ENCODE measurements at places on chromosomes 3 and 15.

- DNase-seq = no peak
Measured at GRCh38 chr15:62561059-62561519, 396.0 kb upstream of the C2CD4B start.

- DNase-seq = no peak
Measured at GRCh38 chr3:123153125-123154019, 48.4 kb upstream of the SEC22A start.

- no peak for DNase-seq
Measured at GRCh38 chr15:56821721-56822425, 88.6 kb upstream of the ZNF280D start.

GRCh38 chr15:96670389-96670788 lies 339.9 kb downstream of the NR2F2 start:
- DNase-seq = no peak

DNA sequence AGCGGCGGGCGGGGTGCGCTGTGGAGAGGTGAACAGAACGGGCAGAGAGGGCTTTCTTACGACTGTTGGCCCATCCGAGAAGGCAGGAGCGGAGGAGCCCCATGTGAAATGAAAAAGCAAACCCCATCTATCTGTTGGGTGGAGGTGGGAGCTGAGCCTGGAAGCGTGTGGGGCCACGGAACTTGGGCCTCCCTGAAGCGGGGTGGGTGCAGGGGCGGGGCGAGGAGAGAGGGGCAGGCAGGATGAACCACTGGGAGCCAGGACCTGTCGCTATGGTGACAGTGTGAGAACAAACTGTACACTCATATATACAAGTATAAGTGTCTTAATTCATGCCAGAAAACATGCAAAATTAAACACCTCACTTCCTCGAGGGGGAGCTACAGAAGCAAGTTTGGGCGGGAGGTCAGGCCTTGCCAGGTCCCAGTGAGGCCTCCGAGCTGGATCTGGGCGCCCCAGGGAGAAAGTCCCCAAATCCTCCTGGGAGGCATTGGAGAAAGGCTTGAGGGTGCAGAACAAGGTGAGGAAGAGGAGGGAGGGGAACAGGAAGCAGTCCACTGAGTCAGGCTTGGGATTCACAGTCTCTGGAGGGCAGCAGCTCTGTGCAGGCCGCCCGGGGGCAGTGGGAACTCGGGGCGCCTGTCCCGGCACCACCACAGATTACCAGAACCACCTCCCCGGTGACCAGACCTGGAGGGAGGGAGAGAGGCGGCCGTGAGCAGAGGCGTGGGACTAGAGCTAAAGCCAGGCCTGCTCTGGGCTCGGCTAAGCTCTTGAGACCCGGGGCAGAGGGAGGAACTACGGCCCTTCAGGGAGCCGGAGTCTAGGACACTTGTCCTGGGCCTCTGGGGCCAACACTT lies 34.8 kb downstream of the RBPMS2 start:
- no peak for DNase-seq

GRCh38 chr3:159171333-159171732 lies 369.5 kb downstream of the MFSD1 start:
- DNase-seq = no peak

DNA sequence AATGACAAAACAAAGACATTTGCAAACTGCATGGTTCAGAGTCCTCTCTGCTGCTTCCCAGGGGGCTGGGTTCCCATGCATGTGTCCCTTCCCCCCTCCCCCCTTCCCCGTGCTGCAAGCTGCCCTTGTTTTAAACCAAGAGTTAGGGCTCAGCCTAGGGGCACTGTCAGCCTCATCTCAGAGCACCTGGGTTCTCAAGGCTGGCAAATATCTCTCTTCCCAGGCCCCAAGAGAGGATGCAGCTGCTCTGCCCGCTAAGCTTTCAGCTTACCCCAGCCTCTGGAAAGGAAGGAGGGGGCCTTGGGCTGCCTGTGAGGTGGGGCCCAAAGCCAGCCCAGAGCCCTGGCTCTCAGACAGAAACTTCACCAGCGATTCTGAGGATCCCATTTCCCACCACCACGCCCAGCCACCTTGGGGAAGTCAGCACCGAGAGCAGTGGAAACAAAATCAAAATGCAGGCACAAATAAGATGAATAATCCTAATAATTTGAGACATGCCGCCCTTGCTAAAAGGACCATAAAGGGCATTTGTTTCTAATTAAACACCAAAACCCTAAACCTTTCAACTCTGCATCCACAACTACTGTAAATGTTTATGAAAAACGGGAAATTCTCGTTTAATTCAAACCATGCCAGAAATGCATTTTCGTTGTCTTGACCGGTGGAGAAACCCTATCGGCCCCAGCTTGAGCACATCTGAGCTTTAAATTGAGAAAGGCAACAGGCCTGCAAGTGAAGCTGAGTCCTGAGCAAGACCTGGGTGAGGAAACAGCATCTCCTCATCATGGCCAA lies 67.7 kb upstream of the WNT5A start:
- DNase-seq = no peak

GRCh38 chr3:69692761-69693160 lies 46.5 kb upstream of the MITF start:
- no peak for DNase-seq

GRCh38 chr3:112303764-112304325 lies 9.8 kb upstream of the SLC9C1 start:
- no peak for DNase-seq

DNA sequence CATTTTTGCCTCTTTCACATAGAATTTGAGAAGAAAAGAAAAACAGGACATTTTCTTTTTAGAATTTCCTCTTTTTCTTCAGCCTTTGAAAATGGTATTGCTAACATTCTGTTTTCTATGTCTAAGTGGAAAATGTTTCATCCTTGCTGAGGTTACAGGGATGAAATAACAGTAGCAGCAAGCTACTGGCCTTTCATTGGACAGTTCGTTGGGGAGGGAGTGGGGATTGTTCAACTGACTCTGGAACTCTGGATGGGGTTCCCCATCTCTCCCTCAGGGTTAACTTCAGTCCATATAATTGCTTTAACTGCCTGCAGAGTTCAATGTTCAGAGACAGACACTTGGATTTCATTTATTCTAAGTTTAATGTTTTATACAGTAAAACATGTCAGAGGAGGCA lies 346.0 kb downstream of the NLGN1 start:
- no peak for DNase-seq

- no peak for DNase-seq
Measured at GRCh38 chr15:49843725-49844124, 222.9 kb downstream of the DTWD1 start.

GRCh38 chr3:152403632-152404066 lies 134.9 kb downstream of the MBNL1 start:
- DNase-seq = no peak

- no peak for DNase-seq
Measured at GRCh38 chr15:59444980-59445545, 7.1 kb downstream of the FAM81A start.

- no peak for DNase-seq
Measured at GRCh38 chr15:74175271-74176191, 2.0 kb downstream of the ISLR start.

DNA sequence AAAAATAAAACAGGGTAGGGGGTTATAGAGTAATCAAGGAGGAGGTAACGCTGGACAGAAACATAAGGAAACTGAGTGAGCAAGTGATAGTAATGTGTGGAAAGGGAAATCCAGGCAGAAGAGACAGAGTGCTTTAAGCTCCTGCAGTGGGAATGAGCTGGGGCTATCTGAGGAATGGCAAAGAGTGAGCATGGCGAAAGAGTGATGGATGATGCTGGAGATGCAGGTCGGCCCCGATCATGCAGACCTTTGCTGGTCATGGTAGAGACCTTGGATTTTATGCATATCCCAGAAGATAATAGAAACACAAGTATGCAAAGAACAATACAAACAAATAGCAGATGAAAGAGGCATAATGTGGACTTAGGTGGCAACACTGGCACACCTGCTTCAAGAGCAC lies 26.0 kb upstream of the ACAP2 start:
- no peak for DNase-seq

- no peak for DNase-seq
Measured at GRCh38 chr3:101068876-101069606, 75.8 kb upstream of the ABI3BP start.

DNA sequence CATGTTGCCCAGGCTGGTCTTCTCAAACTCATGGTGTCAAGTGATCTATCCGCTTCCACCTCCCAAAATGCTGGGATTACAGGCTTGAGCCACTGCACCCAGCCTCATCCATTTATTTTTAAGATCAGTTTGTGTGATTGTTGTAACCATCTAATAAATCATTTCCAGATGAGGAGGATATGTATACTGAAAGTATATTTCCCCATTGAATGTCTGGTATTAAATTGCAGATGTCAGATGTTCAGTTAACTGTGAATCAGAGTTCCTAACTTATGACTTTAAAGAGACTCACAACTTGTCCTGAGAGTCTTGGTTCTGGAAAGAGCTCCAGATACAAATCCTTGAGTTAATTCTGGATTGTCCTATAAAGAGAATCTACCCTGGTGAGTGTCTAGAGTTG lies 62.4 kb downstream of the TRIM71 start:
- DNase-seq = no peak

DNA sequence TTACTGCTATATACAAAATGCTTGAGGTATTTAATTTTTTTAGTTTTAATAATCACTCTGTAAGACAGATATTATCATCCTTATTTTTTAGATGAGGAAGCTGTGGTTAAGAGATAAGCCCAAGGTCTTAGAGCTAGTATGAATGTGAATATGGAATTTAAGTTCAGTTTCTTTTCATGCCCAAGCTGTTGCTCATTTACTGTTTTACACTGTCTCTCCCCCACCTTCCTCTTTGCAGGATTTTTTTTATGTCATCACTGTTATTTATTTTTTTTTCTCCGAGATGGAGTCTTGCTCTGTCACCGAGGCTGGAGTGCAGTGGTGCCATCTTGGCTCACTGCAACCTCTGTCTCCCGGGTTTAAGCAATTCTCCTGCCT lies 22.5 kb downstream of the MAP2K5 start:
- DNase-seq = no peak

DNA sequence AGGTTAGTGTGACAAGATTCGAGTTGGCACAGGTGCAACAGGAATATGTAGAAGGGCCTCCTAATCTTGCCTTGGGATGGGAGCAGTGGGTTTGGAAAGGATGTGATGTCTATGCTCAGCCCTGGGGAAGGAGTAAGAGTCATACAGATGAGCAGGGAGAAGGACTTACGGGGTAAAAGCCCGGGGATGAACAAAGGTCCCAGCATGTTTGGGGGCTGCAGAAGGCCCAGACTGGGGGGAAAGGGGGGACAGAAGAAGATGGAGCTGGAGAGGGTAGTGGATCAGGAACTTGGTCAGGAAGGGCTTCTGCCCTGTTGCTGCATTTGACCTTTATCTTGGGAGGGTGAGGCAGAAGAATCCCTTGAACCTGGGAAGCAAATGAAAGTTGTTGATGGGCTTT lies 240.1 kb upstream of the ST8SIA2 start:
- no peak for DNase-seq

DNA sequence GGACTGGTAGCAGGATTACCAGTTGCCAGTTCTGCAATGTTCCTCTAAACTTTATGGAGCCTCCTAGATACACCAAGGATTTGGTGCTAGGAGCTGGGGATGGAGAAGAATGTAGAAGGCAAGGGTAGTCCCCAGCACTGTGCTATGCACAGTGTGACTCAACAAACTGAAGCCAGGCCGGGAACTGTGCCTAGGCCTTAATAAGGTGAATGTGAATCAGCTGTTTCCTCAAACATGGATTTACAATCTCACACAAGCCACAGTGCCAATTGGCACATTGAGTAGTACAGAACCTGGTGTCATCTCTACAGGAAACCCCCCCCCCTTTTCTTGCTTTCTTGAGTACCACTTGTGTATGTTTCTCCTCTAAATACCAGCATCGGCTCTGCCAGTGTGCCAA lies 32.5 kb downstream of the MRPS25 start:
- DNase-seq = no peak

- no peak for DNase-seq
Measured at GRCh38 chr15:72783004-72783639, 436 bp downstream of the ADPGK start.

- DNase-seq = no peak
Measured at GRCh38 chr3:57221883-57222282, 5.6 kb upstream of the APPL1 start.

GRCh38 chr3:94440767-94441493 lies 378.1 kb downstream of the NSUN3 start:
- DNase-seq = no peak

DNA sequence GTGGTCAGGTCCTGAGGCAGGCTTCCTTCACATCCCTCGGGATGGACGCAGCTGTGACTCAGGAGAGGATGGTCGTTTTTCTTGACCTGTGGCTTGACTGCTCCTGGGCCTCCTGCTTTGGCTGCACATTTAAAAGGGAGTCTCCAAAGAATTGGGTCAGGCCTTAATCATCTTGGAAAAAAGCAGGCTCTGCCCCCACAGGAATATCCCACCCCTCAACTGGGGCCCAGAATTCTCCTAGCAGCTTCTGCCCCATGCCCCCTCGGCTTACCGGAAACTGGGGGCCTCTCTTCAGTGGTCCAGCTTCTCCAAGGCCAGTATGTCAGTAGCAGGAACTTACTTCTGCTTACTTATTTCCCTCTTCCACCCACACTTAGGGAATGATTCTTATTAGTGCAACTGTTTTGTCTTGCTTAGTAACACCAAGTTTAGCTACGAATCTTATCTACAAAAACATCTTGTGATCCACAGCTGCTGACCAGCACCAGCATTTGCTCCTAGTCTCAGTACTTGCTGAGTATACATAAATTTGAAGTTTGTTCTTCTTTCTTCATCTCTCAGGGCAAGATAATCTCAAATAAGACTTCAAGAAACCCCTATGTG lies 35.7 kb downstream of the ATG7 start:
- DNase-seq = no peak

GRCh38 chr3:30696403-30696819 lies 90.0 kb downstream of the TGFBR2 start:
- DNase-seq = no peak

DNA sequence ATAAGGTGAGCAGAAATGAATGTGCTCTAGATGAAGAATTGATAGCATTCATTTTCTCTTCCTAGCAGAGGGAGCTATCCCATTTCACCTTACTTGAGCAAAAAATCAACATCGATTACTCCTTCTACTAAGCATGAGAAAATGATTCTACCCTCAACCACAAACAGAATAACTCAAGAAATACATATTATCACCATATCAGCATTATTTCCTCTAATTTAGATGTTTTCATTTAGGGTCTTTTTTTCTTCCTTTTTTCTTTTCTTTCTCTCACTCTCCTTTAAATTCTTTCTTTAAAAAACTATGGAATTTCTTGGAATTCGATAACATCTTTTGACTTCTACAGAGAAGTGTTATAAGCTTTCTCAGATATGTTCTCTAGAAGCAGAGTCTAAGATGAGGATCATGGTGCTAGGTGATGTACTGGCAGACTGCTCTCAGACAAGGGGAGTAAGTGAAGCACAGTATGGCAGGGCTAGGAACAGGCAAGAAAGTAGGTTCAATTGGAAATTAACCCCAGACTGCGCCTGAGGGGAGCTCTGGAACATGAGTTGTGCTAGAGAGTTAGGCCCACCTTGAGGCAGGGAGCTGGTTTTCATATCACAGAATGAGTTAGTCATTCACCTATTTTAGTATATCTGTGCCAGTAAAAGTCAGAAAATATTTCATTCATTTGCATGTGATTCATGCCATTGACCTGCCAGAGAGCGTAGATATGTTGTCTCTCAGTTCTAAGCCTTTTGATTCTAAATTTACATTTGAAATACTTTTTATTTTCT lies 279.2 kb upstream of the KCNH8 start:
- DNase-seq = no peak

- DNase-seq = no peak
Measured at GRCh38 chr3:192953926-192954325, 36.3 kb upstream of the MB21D2 start.

- no peak for DNase-seq
Measured at GRCh38 chr15:78997981-78998499, 53.2 kb upstream of the CTSH start.
